Esophagus muscularis mucosa (tissue), 4 donors: ENCODE measurements at places on chromosomes 2 and 18. TPM values are rescaled to one million over a fixed set of nuclear protein-coding genes. Genes with fewer than 3 reads are reported as not detected.

DUSP2 gene
- 5.5 TPM for total RNA-seq

GRCh38 chr2:107989445-107989844, 3.1 kb downstream of the SLC5A7 start:
- no peak for DNase-seq

DNA sequence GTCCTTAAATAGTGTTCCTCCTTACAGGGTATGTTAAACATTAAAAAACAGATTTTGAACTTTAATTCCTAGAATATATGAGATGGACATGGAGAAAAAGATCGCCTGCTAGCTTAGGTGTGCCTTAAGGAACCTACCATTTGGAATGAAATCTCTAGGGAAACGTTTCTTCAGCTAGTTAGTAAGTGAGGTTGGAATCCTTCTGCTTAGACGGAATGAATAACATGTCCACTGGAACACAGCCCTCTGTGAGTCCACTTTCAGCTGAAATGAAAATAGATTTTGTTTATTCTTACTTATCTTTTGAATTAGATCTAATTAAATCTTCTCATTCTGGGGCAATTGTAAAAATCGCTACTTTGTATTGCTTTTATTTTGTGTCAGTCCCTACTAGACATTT, 28.4 kb downstream of the NAB1 start:
- no peak for DNase-seq

GRCh38 chr2:232731470-232731869, 34.3 kb downstream of the GIGYF2 start:
- no peak for DNase-seq

- DNase-seq, result no peak
These were observed 485.2 kb upstream of the SALL3 start for GRCh38 chr18:78494204-78495085.

- DNase-seq, result no peak
These were observed 88.8 kb downstream of the FHOD3 start for GRCh38 chr18:36386150-36386920.

- no peak for DNase-seq
These were observed 45.8 kb upstream of the SMIM21 start for GRCh38 chr18:75473316-75473715.

- DNase-seq, result no peak
These were observed 171.2 kb upstream of the SLC14A2 start for GRCh38 chr18:45444040-45444439.

DNA sequence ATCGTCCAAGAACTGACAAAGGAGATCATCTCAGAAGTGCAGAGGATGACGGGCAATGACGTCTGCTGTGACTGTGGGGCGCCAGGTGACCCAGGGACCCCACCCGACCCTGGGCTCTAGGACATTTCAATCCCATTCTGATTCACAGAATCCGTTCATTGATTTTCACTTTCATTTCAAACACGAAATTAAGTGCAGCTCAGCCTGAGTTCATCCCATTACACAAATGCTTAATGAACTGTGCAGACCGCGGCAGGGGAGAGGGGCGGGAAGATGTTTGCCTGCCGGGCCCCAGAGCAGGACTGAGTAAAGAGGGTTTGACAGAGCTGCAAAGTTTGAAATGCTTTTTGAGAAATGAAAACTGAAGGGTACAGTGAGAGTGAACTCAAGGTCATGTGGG, 67.1 kb downstream of the ITGB1BP1 start:
- no peak for DNase-seq

DNAH6 gene
- total RNA-seq, result 0.42 TPM

GRCh38 chr2:168445960-168446359, 10.1 kb upstream of the CERS6 start:
- DNase-seq, result no peak

DNA sequence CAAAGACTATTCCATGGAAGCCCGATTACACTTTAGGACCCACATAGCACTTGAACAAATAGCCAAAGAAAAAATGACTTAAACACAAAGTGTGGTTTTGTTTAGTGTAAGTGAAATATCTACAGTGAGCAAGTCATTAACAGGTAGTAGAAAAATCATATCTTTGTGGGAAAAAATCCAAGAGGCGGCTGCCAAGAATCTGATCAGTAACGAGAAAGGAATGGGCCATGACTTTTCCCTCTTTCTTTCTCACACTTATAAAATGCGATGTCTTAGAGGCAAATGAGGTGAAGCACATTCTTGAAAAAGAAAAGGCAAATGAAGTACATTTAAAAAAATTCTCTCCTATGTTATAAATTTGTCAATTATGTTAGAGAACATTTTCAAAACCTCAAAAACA, 12.9 kb upstream of the GEMIN6 start:
- DNase-seq, result no peak

RNF152 gene
- 5.3 TPM for total RNA-seq

DNA sequence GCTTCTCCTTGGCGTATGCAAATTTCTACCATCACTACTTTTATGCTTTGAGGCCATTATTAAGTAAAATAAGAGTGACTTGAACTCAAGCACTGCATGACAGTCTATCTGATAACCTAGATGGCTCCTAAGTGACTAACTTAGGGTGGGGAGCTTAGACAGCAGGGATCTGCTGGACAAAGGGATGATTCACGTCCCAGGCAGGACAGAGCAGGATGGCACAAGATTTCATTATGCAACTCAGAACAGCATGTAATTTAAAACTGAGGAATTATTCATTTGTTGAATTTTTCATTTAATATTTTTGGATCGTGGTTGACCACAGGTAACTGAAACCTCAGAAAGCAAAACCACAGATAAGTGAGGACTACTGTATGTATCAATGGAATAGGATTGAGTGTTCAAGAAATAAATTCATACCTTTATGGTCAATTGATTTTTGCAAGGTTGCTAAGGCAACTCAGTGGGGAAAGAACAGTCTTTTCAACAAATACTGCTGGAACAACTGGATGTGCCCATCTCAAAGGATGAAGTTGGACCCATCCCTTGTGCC, 115.3 kb downstream of the MBD2 start:
- DNase-seq, result no peak

- DNase-seq, result no peak
These were observed 24.4 kb downstream of the ZNF407 start for GRCh38 chr18:74622072-74622471.

IL1R2 gene
- 5.4 TPM for total RNA-seq

- no peak for DNase-seq
These were observed 458.7 kb upstream of the CNTNAP5 start for GRCh38 chr2:123566291-123566946.

GRCh38 chr2:223580951-223581350, 21.2 kb downstream of the SCG2 start:
- no peak for DNase-seq

DNA sequence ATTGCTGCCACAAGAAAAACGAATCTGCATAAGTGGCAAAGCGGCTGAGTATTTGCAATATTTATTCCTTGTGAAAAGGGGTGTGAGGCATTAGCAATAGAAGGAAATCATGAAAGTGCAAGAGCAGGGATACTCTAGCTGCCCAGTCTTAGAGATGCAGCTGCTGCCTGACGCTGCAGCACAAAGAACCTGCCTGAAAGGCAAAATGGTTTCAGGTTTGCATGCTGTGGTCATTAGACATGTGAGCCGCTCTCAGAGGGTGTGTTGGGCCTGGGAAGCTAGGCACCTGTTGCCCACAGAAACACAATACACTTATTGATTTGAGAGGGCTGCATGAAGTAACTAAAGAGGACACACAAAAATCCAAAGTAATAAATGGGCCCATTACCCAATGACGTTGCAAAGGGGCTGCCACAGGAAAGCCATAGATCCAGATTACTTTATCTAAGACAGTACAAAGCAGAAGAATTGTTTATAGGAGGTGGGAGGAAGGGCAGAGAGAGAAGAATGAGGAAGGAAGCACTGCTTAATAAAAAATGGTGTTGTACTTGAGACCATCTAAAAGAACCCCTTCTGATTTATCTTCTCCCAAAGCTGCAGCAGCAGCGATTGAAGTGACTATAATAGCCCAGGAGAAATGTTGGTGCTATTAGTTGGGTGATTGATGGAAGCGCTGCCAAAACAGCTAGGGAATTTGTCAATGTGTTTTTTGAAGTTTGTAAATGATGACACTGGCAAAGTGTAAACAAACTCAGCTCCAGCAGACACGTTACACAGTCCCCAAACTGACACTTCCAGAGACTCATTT, 492.4 kb upstream of the ACVR2A start:
- DNase-seq, result no peak

ANKRD30B gene
- not detected for total RNA-seq

DNA sequence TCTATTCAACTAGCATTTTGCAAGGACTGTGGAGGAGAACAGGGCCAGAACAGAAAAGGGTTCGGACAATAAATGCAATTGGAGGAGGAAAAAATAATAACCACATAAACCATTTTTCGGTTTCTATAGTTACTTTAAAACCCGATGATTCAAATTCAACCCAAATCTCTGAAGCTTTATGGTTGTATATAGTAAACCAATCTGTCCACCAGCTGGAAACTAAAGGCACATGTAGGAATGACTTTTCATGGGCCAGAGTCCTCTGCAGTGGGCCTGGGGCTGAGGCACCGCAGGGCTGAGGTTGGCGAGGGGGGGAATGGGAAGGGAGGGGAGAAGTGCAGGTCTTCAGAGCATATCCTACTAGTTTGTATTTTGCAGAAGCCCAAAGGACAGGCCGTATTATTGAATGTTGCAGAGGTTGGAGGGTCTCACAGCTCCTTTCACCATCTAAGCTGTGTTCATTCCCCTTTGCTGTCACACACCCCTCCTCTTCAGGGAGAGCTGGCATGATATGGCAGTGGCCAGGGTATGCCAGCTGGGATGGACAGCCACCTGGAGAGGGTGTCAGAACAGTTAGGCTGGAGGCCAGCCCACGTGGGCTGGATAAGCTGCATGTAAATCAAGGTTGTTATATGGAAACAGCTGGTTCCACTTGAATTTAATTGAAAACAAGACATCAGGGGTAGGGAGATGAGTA, 267.1 kb downstream of the PRKCE start:
- no peak for DNase-seq

- DNase-seq, result no peak
These were observed 342.3 kb upstream of the EPHA4 start for GRCh38 chr2:221914334-221914880.

CDH2 gene
- total RNA-seq, result 14.0 TPM

BOLL gene
- not detected for total RNA-seq

DNA sequence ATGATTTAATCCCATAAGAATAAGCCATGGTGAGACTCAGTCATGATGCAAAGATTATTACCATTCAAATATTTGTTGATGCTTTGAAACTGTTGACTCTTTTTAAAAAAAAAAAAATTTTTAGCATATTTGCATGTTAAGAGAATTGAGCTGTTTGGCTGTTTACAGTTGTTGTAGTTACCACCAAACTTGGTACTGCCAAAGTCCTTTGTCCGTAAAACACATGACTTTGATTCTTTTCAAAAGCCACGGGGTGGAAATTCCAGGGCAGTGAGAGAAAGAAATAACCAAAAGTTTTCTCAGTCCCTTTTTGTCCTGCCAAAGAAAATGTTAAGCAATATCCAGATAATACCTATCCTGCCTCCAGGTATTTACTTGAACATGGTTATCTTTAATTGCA, 474.8 kb downstream of the METTL4 start:
- DNase-seq, result no peak

ALKAL2 gene
- 11.9 TPM for total RNA-seq
